ENCODE measurements at places on chromosomes 12 and 14.
A peak's percentile ranks its signal among the peaks of the same experiment; 100 is the strongest.

GRCh38 chr12:106033161-106033675 is 105.5 kb downstream of the NUAK1 start:
- DNase-seq = no peak

- peak; percentile 9 for DNase-seq
Observed at GRCh38 chr12:25276199-25276937, 25.6 kb upstream of the KRAS start.

GRCh38 chr12:100201604-100202423 is 1.2 kb downstream of the ACTR6 start:
- no peak for DNase-seq

DNA sequence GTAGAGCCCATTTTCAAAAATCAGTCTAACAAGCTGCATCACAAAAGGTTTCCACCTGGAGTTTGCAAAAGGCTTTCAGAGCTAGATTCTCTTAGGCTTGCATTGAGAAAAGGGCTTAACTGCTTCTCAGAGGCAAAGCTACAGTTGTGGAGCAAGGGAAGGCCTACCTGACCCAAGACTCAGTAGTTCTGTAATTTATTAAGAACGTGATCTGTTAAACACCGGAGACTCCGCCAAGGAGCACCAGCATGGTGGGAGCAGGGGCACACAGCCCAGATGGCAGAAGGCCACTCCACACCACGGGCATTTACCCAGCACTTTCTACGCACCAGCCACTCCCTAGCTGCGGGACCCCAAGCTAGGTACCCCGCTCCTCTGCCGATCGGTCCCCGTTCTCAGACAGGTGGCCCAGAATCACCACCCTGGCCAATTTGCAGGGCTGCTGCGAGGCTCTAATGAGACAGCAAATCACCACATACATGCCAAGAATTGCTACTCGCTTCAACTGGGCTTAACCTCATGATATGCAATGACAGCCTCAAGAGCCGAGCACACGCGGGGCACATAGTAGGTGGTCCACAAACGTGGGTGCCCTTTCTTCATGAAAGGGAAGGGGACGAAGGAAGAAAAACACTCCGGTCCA is 1.5 kb downstream of the ITPK1 start:
- no peak for DNase-seq

DNA sequence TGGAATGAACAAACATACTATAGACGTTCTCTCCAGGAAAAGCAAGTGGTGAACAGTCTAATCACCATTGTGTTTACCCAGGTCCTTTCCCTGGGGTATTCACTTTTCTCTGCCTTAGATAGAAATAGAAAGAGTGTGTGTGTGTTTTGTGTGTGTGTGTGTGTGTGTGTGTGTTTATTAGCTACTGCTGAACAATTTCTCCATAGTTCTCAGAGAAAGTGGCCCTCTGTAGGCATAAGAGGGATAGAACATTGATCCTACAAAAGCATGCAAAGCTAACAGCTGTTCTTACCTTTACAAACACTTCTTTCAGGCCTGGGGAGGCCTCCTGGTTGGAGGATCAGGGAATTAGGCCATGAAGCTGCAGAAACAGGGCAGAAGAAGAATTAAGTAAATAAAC is 665.7 kb upstream of the TBX3 start:
- no peak for DNase-seq

GRCh38 chr12:58671196-58671595 is 249.1 kb downstream of the LRIG3 start:
- DNase-seq = no peak

DNA sequence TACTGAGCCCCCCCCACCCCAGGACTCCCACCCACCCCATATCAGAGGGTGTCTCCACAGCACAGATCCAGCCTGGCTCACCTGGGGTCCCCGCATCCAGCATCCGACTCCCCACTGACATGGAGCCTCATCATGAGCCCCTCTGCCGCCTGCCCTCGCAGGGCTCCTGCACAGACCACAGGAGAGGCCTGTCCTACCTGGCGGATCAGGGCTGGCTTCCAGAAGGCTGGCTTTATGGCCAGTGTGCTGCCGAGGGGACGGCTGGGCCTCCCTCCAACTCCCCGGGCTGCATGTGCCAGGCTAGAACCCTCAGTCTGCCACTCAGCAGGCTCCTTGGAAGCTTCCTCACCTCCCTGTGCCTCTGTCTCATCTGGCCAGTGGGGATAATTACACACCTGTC is 119.0 kb downstream of the RFLNA start:
- DNase-seq = no peak

DNA sequence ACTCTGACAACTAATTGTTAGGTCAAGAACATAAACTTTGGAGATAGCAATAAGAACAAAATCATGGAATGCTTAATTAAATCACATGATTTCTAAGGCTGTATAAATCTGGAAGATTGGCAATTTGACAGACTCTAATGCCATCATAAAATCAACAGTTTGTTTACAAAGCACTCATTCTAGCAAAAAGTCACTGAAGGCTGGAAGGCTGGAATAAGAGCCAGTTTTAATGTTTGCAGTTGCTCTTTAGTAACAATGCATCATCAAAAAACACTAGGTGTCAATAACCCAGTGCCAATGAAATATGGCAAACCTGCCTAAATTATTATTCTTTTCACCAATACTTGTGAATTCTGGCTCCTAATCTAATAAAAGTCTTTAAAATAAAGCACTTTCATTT is 65.0 kb downstream of the NUMB start:
- no peak for DNase-seq

DNA sequence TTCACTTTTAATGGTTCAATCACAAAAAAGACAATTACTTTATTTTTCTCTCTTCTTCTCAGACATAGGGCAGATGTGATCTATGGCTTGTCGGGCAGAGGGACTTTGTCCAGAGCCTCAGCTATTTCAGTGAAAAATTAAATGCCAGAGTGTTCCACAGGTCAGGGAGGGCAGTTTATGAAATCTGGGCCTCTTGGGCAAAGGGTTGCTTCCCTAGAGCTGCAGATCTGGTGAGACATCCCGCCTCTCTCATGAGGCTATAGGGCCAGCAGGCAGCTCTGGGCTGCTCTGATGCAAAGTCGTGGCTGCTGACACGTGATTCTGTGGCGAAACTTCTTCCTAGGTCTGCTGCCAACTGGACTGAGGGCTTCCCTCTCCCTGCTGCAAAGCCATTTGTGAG is 6.0 kb downstream of the CLMN start:
- DNase-seq = no peak
